ENCODE measurements at places on chromosomes 2 and 18. TPM values are rescaled to one million over a fixed set of nuclear protein-coding genes. Genes with fewer than 3 reads are reported as not detected.

DNA sequence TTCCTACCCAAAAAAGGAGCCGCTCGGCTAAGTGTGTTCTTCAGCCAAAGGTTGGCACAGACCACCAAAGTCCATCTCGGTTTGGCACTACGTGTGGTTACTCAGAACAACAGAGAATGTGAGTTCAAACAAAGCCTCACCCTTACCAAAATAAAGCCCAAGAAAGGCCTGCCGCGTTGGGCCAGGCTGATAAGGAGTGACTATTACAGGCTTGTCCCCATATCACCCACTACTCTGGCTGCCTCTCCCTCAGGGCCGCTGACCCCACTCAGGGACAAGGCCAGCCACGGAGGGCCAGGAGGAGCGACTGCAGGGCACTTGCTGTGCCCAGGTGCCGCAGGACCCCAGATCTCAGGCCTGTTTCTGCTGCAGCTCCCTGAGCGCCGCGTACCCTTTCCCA is 13.8 kb downstream of the HS1BP3 start:
- no peak for DNase-seq

DNA sequence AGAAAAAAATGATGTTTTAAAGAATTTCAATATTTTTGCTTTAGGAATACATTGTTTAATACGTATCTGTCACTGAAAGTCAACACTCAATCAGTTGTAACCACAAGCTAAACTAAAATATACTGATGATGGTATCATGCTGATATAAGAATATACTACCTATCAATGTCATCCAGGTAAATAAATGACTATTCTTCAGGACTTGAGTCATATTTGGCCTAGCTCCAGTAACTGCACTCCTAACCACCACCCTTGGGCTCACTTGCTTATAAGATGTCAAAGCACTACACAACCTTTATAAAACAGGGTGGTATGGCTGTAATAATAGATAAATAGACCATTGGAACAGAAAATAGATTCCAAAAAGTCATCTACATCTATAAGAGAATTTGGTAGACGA is 48.8 kb downstream of the RND3 start:
- no peak for DNase-seq

Gene NIFK
- total RNA-seq = 26.4 TPM

Gene GPAT2
- total RNA-seq = 5.6 TPM

DNA sequence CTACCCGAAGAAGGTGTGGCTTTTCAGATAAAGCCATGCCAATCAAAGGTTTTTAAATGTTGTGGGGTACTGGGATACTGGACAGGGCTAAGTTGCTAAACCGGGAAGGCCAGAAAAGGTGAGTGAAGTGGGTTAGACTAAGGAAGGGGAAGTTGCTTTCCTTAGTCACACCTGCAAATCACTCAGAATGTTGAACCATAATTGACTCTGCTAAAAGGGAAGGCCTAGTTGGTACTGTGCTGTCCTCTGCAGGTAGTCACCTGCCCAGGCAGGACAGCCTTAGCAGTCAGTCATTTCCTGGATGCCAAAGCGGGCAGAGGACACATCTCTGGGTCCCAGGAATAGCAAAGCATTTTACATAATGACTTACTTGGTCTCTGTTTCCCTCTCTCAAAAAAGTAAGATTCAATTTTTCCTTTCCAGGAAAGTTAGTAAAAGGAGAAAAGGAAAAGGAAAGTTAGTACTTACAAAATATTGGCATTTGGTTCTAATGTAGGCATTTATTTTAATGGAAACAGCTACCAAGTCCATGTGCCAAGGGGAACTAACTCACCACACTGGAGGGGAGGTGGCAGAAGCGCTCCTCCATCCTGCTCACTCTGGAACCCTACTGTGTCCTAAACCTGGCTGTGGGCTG is 60.3 kb downstream of the RFTN2 start:
- DNase-seq = no peak

Gene SOX11
- total RNA-seq = not detected

DNA sequence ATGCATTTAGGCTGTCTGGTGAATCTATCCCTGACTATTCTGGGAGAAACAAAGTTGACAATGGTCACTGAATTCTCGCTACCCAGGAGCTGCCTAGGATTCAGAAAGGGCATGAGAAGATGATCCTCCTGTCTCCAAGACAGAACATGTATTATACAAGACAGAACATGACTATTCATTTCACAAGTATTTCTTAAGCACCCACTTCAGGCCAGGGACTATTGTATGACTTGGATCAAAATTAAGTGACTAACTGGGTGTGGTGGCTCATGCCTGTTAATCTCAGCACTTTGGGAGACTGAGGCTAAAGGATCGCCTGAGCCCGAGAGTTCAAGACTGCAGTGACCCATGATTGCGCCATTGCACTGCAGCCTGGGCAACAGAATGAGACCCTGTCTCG is 235.8 kb upstream of the RAB12 start:
- DNase-seq = no peak

Gene RAD51AP2
- not detected for total RNA-seq

Gene ANKRD62
- not detected for total RNA-seq

DNA sequence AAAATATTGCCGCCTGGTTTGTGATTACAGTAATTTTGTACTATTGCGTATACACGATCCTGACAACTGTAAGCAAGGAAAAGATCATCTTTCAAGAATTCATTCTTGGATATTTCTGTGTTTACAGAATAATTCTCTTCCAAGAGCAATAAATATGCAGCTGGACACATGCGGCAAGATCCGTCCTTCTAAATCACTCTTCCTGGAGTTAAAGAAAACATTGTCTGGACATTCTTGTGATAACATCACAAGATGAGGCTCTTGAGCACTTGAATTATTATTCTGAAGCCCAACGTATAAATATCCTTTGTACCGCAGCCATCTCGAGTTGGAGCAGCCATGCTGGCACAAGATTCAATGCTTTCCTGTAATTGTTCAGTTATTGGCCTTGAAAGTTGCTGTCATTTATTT is 9.9 kb downstream of the FHL2 start:
- peak; percentile 98 for DNase-seq

DNA sequence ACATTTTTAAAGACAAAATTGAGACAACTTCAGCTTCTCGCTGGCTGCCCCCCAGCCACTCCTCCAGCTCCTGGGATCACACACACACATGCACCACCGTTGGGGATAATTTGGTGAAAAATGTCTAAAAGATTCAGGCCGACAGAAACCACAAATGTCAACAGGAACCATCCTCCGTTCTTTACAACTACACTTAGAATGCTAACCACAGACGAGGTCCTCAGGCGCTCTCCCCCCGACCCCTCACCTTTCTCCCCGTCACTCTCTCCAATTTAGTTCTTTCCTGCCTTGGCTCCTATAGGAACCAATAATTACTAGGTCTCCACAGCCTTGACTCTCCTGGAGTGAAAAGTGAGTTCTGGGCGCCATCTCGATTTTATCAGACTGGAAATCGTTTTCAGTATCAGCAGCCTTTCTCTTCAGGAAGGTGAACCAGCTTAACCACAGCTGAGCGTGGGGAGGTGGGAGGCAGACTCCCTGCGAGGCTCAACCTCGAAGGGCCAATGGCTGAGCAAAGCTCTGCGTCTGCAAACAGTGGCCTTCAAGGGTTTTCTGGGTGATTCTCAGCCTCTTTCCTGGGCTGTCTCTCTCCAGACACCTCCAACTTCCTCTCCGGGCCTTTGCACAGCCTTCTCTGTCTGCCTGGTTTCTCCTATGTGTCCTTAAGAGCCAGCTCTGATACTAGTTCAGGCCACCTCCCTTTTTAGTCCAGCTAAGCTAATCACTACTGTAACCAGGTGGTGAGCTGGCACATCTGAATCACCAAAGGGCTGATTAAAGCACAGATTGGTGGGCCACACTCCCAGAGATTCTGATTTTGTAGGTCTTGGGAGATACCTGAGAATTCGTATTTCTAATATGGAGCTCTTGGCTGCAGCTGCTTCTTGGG is 115.7 kb upstream of the COPS8 start:
- no peak for DNase-seq

- DNase-seq = no peak
Measured at GRCh38 chr2:122480501-122481243, 725.2 kb downstream of the TSN start.

GRCh38 chr2:96898641-96899412 is 28.9 kb upstream of the SEMA4C start:
- no peak for DNase-seq

- DNase-seq = no peak
Measured at GRCh38 chr2:20588918-20589871, 61.7 kb downstream of the HS1BP3 start.

- DNase-seq = no peak
Measured at GRCh38 chr2:62084801-62085200, 111.1 kb upstream of the B3GNT2 start.

Gene NT5DC4
- not detected for total RNA-seq

DNA sequence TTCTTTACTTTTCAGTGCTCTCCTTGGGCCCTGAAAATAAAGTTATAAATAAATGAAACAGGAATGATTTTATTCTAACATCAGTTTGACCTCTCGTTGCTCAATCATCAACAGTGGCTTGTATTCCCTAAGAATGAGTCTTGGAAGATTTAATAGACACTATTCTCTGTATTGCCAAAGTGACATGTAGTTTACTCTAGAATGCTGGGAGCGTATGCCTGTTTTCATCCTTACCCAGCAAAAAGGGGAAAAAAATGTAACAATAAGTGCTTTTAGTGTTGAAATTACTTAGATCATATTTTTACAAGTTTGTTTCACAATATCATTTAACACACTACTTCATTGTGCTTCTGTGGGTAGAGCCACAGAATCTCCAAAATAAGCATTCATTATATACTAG is 240.6 kb upstream of the CWC22 start:
- DNase-seq = no peak

- no peak for DNase-seq
Measured at GRCh38 chr2:234308073-234308812, 188.6 kb downstream of the ARL4C start.

- no peak for DNase-seq
Measured at GRCh38 chr18:36017232-36017631, 44.8 kb downstream of the RMP24 start.

DNA sequence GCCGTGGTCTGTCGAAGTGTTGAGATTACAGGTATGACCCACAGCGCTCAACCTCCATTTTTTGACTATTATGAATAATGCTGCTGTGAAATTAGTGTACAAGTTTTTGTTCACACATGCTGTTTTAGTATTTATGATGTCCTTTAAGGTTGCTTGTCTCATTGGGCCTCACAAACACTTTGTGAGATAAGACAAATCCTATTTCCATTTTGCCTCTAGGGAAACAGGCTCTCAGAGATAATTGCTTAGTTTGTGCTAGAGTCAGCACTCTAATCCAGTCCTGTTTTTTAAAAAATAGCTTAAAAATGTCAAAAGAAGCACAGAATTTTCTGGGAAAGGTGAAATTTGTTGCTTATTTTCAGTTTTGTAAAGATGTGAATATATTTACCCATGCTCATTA is 43.3 kb upstream of the CUL3 start:
- no peak for DNase-seq

GRCh38 chr2:28658369-28658768 is 93.3 kb upstream of the PPP1CB start:
- peak; percentile 59 for DNase-seq

Gene GLI2
- total RNA-seq = under 0.01 TPM

Gene MRO
- total RNA-seq = not detected

Gene IL1A
- not detected for total RNA-seq

DNA sequence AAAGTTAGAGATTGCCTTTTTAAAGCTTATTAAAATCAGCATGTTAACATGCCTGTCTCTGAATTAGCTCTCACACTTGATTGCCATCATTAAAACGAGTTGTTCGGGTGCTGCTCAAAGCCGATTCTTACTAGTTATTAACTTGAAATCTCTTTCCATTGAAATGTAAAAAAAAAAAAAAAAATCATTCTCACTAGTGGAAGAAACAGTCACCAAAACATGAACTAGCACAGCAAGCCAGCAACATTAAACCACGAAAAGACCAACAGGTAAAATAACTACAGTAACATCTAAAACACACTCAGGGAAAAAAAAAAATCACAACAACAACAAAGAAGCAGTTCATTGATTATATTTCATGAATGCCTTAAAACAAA is 264.5 kb downstream of the MEIS1 start:
- DNase-seq = no peak

Gene VWA3B
- total RNA-seq = 0.13 TPM

- no peak for DNase-seq
Measured at GRCh38 chr2:146392631-146393030, 1452.2 kb upstream of the ACVR2A start.

- peak; percentile 7 for DNase-seq
Measured at GRCh38 chr2:73175663-73176204, 26.6 kb upstream of the NOTO start.

DNA sequence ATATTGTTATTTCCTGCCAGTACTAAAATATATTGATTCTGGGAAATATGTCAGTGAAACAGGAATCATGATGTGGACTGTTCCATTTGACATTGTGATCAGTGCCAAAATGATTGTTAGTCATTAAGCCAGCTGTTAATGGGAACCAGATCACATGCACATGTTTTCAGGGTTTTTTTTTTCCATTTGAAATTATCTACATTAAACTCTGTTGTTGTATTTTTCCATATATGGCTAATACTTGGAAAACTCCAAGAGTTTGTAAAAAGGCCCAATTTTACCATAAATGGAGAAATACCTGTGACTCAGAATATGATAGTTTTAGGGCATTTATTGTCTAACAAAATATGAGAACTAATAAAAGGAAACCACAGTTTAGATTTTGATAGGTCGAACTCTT is 13.4 kb downstream of the ITGAV start:
- peak; percentile 93 for DNase-seq

DNA sequence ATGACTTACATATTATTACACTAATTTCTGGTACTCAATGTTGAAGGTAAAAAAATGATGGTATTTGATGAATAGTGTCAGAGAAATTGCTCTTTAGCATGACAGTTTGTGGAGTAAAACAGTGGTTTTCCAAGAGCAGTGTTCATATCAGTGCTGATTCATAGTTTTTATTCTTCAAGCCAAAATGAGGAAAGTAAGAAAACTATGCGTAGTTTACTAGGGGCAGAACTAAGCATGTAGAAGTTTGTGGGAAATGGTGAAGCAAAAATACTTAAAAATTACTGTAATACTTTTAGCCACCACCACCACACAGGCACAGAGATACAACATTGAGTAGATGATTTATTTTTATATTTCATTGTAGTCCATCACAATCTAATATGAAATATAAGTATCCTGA is 137.3 kb downstream of the ZNF804A start:
- no peak for DNase-seq

- no peak for DNase-seq
Measured at GRCh38 chr2:14756981-14757657, 124.6 kb downstream of the LRATD1 start.

Gene SERPINB13
- not detected for total RNA-seq

Gene MTX2
- 23.2 TPM for total RNA-seq

DNA sequence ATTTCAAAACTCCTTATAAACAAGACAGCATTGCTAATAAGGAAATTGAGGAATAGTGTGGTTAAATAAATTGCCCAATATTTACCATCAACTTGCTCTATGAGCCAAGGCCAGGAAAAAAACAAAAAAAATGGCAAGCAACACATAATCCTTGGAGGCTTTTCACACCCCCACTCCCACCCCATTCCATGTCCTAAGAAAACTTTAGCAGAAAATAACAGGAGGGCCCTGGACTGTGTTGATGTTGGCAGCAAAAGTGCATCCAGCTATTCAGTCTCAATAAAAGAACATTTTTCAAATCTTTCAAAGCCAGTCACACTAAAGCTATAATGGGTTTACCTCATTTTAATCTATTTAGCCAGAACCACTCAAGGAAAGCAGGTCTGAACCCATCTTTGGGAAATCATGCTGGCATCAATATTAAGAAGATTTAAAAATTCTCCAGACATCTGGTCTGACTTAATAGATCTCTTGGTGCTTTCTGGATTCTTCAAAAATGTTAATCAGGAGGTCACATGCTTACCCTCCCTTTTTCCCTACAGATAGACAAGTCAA is 34.6 kb upstream of the STK17B start:
- DNase-seq = no peak

GRCh38 chr2:59567151-59567550 is 986.3 kb downstream of the BCL11A start:
- DNase-seq = no peak
